Pulmonary artery endothelial cell (primary cell): ENCODE measurements at places on chromosomes 13 and 19. TPM values are rescaled to one million over a fixed set of nuclear protein-coding genes. Genes with fewer than 3 reads are reported as not detected.

OR10H4 gene
- total RNA-seq: not detected in 2 replicates

CD37 gene
- total RNA-seq: not detected in 2 replicates

TEX26 gene
- total RNA-seq: not detected in 2 replicates

NXNL1 gene
- not detected in 2 replicates for total RNA-seq

ZNF763 gene
- 0.40 and 1.9 TPM in 2 replicates for total RNA-seq

ERICH4 gene
- not detected in 2 replicates for total RNA-seq

ICAM5 gene
- total RNA-seq: 0.13 and 0.25 TPM in 2 replicates

FFAR1 gene
- not detected in 2 replicates for total RNA-seq

CYP4F8 gene
- total RNA-seq: not detected in 2 replicates

SLC15A1 gene
- total RNA-seq: 0.07 TPM in 2 replicates

EPSTI1 gene
- total RNA-seq: 2.8 and 3.5 TPM in 2 replicates

CYP2A7 gene
- not detected in 2 replicates for total RNA-seq

CBLC gene
- 0.07 and 0.13 TPM in 2 replicates for total RNA-seq

PRR19 gene
- 0.21 and 0.26 TPM in 2 replicates for total RNA-seq

IFNL1 gene
- not detected in 2 replicates for total RNA-seq

STAP2 gene
- 8.1 and 10.3 TPM in 2 replicates for total RNA-seq

PSG7 gene
- not detected in 2 replicates for total RNA-seq
